ENCODE measurements at places on chromosomes 13 and 19.

DNA sequence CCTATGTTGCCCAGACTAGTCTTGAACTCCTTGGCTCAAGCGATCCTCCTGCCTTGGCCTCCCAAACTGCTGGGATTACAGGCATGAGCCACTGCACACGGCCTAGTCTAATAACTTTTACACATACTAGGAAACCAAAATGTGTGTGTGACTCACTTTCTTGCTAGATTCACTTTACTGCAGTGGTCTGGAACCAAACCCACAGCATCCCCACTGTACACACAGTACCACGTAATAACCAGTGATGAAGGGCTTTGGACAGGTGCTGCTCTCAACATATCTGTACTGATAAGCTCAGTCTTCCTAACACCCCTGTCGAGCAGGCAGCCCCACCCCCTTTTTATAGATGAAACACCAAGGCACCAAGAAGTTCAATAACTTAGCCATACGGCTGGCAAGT, 5.1 kb downstream of the DNMT1 start:
- no peak for DNase-seq

GRCh38 chr19:9058905-9059667, 27.8 kb upstream of the OR1M1 start:
- DNase-seq: no peak

DNA sequence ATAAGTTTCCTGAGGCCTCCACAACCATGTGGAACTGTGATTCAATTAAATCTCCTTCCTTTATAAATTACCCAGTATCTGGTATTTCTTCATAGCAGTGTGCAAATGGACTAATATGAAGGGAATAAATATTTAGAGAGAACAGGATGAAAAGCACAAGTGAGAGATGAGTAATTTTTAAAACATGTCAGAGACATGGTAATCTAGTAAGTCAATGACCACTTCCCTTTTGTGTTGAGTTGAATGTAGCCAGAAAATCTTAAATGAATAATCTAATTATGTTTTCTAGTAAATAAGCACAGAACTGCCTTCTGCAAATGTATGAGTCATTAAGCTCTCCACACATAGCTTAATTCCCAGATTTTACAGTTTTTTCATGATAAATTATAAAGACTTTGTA, 524.1 kb upstream of the SLITRK5 start:
- peak; percentile 37 for DNase-seq

- DNase-seq: peak; percentile 22
Observed at GRCh38 chr19:12838182-12838885, at the start of gene MAST1. TSS of gene MAST1 (plus strand) at chr19:12838515. CDS start at chr19:12838573, 58 bp downstream.

DNA sequence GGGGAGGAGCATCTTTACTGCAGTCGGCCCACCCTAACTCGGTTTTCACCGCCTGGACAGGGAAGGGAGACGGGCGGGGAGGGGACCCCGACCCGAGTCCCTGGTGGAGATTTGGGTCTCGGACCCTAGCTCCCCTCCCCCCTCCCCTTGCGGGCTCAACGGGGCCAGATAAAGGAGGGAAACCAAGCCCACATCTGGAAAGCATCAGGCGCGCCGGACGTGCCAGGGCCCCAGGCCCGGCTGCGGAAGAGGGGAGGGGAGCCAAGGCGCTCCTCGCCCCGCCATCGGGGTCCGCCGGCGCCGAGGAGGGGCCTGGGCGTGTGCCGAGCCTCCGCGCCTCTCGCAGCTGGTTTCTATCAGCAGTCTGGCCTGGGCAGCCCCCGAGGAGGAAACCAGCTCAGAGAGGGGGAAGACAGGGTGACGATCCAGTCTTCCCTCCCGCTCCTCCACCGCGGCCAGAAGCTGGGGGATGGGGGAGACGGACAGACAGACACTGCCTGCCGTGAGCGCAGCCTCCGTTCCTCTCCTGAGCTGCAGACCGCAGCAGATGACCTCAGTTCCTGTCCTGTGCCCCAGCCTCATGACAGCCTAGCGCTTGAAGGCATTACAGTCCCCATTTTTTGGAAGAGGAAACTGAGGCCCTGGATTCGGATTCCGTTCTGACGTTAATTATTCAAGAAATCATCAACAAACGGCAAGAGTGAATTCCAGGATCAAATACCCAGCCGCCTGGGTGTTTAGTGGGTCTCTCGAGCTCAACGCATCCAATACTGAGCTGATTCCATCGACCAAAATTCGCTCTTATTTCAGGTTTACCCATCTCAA, 3.6 kb upstream of the GNG8 start:
- DNase-seq: peak; percentile 91

DNA sequence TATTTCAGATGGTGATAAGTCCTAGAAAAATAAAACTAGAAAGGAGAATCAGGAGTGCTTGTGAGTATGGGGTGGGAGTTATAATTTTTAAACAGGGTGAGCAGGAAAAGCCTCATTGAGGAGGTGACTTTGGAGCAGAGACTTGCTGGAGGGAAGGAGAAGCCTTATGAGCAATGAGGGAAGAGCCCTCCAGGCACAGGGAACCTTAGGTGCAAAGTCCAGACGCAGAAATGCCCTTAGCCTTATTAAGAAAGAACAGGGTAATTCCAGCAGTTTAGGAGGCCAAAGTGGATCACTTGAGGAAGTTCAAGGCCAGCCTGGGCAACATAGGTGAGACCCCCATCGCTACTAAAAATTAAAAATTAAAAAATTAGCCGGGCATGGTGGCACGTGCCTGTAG, 21.0 kb upstream of the FXYD3 start:
- no peak for DNase-seq

GRCh38 chr19:5293612-5294378, 46.8 kb downstream of the PTPRS start:
- peak; percentile 78 for DNase-seq

GRCh38 chr13:54706336-54706735, 1677.7 kb downstream of the OLFM4 start:
- no peak for DNase-seq

DNA sequence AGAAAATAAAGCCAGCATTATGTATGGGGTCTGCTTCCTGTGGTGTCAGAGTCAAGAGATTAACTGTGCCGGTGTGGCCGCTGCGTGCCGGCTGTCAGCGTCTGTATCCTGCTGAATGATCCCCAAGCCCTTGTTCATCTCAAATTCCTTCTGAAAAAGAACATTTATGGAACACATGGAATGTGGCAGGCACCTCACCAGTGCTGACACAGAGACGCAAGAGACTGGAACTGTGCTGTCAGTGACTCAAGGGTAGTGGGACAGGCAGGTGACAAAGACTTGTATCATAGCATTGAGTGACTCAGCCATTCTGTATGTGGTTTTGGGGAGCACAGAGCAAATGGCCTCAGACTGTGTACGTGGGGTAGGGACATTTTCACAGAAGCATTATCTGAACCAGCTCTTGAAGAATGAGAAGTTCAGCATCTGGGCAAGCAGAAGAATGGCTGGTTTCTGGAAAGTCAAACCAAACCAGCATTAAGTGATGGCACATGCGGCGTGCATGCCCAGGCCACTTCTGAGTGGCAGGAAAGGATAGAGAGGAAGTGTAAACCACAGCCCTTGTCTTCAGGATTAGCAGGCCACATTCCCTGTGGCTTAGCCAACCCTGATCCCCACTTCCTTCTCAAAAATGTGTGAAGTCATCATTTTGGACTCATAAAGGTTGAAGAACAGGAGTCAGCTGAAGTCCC, 54.0 kb upstream of the IRS2 start:
- peak; percentile 93 for DNase-seq

DNA sequence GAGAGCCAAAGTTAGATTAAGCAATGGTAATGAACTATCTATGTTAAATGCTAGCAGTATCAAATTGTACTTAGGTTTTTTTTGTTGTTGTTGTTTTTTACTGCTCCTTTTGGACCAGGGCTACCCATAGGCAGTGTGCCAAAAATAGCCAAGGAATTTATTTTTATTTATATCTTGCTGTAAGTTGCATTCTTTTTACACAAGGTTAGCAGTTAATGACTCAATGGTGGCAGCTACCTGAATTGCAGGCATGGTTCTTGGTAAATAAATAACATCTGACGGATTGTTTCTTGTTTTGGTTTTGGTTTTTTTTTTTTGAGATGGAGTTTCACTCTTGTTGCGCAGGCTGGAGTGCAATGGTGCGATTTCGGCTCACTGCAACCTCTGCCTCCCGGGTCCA, 194.8 kb upstream of the TSC22D1 start:
- DNase-seq: no peak

- DNase-seq: no peak
Observed at GRCh38 chr19:10620786-10621185, 4.6 kb upstream of the SLC44A2 start.

DNA sequence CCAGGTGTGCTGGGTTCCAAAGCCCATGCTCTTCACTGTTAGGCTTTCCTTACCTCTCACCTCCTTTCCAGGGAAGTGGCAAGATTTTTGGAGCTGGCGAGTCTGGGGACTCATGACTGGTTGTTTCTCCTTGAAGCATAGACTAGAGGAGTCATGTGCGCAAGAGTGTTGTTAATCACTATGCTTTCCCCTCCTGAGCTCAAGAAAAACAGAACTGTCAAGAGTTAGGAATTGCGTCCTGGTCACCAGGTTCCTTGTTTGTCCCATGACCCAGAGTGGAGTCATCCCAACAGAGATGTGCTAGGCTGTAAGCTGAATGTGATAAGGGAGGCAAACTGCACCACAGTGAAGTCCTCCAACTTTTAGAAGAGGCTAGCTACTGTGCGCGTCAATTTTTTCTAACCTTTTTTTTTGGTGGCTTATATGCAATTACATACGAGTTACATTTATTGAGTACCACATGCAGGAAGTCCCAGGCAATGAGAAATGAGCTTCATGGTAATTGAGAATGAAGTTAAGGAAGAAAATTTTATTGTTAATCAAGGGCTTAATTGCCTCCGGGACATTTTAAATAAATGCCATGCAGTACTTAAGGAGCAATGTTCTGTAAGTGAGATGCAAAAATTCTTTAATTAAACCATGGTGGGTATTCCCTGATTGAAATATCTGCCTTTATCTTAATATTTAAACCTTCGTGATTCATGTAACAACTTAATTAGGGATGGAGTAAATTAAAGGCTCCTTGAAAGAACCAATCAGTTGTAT, 233.9 kb downstream of the ZIC5 start:
- no peak for DNase-seq

DNA sequence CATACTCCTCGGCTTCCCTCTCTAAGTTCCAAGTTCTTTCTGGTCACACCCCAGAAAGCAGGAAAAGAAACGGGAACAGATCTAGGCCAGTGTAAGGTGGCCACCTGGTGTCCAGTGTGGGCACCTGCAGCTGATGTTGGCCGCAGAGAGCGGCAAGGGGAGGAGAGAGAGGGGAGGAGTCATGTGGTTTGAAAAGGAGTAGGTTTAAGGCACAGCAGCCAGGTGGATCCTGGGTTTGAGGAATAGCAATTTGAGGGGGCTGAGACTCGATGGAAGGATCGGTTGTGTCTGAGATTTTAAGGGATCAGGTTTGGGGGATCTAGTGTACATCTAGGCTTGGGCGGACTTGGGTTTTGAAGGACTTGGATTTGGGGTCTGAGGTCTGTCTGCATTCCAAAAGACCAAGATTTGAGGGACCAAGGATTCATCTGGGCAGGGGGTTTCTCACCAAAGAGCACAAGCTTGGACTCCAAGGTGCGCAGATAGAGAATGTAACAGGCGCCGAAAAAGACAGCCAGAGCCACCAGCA, 1.2 kb downstream of the RABAC1 start:
- peak; percentile 81 for DNase-seq

GRCh38 chr19:610071-610800, 20.6 kb downstream of the HCN2 start:
- DNase-seq: no peak

GRCh38 chr19:51926426-51926783, 867 bp upstream of the ZNF613 start:
- DNase-seq: no peak

- DNase-seq: no peak
Observed at GRCh38 chr13:77595166-77595810, 59.8 kb downstream of the SCEL start.

DNA sequence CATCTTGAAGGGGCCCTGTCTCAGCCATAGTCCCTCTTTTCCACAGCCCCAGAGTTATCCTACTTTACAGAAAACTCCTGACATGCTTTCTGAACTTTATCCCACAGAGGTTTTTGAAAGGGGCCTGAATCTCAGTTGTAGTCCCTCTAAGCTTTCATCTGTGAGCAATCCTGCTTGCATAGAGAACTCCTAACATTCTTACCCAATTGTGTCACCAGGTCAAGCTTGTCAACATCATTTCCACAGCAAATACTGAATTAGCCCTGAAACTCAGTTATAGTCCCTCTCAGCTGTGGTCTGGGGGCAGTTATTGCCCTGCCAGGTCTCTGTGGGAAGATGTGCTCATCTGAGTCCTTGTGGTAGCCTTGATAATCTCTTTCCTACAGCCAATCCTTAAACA, 2190.3 kb upstream of the PCDH20 start:
- DNase-seq: peak; percentile 5

GRCh38 chr13:95207769-95208366, 93.4 kb downstream of the ABCC4 start:
- DNase-seq: no peak

- DNase-seq: no peak
Observed at GRCh38 chr13:22194106-22194805, 523.4 kb downstream of the FGF9 start.

GRCh38 chr19:28534766-28535351, 678.1 kb downstream of the UQCRFS1 start:
- DNase-seq: no peak

GRCh38 chr13:98540476-98540875, 36.4 kb downstream of the STK24 start:
- DNase-seq: no peak

DNA sequence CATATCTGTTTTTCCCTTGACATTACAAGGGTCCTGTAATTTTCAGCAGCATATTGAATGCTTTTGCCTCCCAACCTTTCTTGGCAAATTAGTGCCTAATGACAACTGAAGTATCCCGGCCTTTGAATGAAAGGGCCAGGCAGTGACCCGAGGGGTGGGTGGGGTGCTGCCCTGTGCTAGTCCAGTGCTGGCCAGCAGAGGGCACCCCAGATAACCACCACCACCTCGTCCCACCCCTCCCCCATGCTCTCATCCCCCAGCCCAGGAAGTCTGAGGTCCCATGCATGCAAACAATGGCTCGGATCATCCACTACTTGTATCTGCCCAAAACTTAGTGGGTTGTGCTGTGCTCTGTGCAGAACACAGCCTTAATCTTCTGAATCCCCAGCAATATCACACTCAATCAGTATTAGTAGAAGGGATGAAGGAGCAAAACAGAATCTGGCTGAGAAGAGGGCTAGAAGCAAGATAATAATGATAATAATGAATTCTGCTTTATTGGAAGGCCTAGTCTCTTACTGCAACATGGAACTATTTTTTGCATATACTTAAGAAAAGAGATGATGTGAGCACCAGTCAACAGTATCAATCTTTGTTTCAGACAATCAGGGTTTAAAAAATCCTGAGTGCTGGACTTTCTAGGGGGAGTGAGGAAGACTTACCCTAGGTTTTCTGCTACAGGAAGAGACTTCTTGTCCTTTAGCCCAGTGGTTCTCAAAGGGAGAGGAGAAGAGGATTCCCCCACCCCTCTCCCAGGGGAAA, 3.8 kb downstream of the ATP12A start:
- DNase-seq: peak; percentile 45

Measured in fibroblast of skin of right biceps (primary cell).